ENCODE measurements at places on chromosomes 3 and 15. TPM values are rescaled to one million over a fixed set of nuclear protein-coding genes. Genes with fewer than 3 reads are reported as not detected.
A peak's percentile ranks its signal among the peaks of the same experiment; 100 is the strongest.

GRCh38 chr3:128523591-128523990 is 30.6 kb upstream of the GATA2 start:
- DNase-seq: no peak

GRCh38 chr3:192011137-192011536 is 550.2 kb downstream of the PYDC2 start:
- DNase-seq: no peak

DNA sequence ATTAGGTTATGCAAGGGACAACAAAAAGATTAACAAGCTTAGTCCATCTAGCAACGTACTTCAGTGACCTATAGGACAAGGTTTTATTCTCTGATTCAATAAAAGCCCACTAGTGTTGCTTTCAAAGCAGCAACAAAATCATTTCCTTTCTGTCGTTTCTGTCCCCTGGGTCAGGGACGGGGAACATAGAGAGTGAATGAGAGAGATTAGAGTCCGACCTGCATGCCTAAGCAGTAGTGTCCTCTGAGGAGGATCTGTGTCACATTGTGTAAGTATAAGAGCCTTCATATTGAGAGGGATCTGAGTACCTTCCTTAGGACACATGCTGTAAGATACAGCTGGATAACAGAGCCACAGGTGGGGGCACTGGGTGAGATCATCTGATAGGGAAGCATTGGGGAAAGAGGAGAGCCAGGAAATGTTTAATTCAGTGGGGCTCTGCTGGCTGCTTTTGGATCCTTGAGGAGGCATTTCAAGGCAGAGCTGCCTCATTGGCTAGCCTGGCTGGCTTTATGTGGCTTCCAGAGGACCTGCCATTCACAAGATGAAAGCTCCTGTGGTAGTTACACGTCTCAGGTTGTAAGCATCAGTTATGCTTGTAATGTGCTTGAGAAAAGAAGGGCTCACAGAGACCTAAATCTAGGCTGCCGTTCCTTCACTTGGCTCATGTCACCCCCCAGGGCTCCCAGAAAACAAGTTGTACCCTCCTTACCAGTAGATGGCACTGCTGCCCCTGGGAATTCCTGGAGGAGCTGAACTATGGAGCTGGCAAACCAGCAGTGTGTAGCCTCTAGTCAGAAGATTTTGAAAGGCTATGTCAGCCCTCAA is 2.7 kb downstream of the TMEM108 start:
- peak; percentile 79 for DNase-seq

DNA sequence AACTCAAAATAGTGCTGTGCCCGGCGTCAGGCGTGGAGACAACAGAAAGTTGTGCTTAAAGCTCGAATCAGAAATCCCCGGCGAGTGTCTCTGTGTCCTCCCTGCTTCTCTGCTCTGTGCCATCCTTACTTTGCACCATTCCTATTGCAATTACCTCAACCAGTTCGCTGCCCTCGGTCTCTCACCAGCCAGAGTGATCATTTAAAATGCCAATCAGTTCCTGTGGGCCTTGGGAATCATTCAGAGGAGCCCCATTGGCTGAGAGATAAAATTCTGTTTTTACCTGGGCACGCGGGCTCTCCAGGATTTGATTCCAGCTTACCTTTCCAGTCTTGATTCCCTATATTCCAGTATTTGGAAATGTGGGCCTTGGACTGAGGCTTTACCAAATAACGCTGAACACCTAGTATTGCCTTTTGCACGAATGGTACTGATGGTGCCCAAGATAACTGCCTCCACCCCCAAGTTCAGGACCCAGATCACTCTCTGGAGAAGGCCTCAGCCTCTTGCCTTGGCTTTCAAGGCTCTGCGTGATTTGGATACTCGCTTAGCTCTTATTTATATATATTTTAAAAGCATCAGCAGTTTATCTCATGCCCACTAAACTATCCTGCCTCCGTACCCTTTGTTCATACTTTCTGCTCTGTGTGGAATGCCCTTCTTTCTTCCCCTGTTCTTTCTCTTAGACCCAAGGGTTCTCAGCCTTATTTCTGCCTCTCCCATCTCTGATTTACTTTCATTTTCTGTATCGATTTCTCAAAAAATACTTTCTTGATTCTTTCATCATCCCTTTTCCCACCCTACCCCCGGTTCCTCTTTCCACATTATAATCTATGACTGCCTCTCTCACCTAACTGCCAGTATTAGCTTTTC is 863 bp downstream of the PSMA4 start:
- DNase-seq: no peak

DNA sequence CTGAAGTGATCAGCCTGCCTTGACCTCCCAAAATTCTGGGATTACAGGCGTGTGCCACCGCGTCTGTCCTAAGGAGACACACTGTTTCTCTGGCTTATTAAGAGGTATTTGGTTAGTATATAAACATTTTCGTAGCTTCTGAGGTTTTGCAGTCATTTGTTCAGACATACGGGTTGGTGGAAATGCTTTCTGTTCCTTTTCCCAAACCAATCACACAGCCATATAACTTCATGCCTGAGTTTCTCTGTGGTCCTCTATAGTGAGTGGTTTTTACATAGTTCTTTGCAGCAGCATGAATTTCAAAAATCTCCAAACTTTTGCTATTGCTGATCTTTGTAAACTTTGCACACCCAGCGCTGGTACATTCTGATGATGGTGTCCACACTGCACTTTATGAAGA is 100.5 kb downstream of the AKAP13 start:
- DNase-seq: no peak

- DNase-seq: no peak
These were observed 123.2 kb upstream of the FEZF2 start for GRCh38 chr3:62496503-62496902.

The AGBL1 gene
- total RNA-seq: not detected

The CLN6 gene
- 45.3 TPM for total RNA-seq

The SLC15A2 gene
- total RNA-seq: 39.2 TPM

The RHOV gene
- 31.4 TPM for total RNA-seq

The KIF15 gene
- 0.83 TPM for total RNA-seq

The ZNF660 gene
- total RNA-seq: 7.5 TPM
